ENCODE measurements at places on chromosomes 2 and 18. TPM values are rescaled to one million over a fixed set of nuclear protein-coding genes. Genes with fewer than 3 reads are reported as not detected.
A peak's percentile ranks its signal among the peaks of the same experiment; 100 is the strongest.

DNA sequence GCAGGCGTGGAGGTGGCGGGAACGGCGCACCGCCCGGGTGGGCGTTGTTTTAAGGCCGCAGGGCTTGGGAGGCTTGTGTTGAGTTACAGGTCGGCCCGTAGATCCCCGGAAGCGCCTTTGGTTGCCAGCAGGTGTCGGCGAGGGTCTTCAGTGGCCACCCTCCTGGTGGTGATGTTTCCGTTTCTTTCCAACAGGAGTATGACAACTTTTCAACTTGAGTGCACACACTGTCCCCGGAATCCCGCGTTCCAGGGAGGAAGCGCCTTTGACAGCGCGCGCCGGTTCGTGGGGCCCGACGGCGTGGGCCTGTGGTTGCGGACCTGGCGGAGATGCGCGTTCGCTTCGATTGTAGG lies 1.0 kb upstream of the HDAC4 start:
- no peak for DNase-seq

DGKD gene
- polyA plus RNA-seq = 6.3 TPM

DNA sequence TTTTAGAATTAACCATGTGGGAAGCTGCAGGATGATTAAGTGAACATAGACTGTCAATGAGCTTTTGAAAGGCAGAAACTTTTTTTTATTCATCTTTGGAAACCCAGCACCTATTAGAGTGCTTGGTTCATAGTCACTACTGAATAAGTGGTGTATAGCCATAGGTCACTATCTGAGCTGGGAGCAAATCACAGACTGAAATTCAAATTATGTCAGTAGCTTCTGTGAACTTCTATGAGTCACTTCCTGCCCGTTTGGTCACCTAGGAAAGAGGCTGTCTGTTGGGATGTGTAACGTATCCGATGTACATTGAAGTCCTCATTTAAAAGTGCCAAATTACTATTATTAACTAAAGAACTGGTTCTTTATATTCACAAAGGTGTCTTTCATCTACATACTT lies 20.5 kb upstream of the SLC40A1 start:
- DNase-seq = peak; percentile 59

GPAT2 gene
- not detected for polyA plus RNA-seq

- DNase-seq = peak; percentile 15
Observed at GRCh38 chr2:27262379-27263286, at the start of gene SLC30A3. Gene SLC30A3, minus strand, starts transcription at chr2:27263047. Its CDS starts 141 bp downstream, at chr2:27262906.

- DNase-seq = peak; percentile 32
Observed at GRCh38 chr18:21997207-21998143, 171.9 kb upstream of the GATA6 start.

DNA sequence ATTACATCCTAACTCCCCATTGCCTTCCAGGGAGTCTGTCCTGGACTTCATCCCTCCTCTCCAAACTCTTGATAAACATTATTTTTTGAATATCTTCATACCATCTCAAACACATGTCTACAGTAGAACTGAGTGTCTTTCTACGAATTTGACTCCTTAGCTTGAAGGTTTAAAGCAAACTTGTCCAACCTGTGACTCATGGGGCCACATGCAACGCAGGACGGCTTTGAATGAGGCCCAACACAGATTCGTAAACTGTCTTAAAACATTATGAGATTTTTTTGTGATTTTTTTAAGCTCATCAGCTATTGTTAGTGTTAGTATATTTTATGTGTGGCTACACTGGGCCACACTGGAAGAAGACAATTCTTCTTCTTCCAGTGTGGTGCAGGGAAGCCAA lies 98.1 kb downstream of the PARD3B start:
- DNase-seq = no peak

DNA sequence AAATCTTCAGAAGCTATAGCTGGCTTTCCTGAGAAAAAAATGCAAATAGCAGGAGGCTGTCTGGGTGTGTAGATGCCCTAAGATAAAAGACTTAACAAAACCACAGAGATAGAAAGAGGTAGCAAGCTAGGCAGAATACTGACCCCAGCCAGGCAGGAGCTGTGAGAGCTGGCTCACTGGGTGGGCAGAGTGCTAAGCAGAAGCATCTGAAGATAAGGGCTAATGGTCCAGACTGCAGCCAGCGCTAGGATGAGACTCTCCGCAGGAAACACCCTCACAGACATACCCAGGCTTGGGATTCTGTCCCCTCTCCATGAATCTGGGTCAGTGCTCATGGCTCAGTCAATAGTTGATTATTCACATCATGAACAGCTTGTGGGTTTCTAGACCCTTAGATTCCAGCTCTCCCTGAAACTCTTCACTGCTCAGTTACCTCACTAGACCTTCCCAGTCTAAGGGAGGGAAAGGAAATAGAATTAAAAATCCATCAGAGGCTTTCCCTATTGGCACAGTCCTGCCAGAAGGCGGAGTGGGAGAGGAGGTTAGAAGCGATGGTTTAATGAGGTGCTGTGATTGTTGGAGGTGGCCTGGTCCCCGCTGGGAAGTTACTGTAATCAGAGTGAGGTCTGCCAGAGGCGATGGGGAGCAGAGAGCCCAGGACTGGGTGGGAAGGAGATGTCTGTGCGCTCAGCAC lies 21.4 kb upstream of the CCBE1 start:
- no peak for DNase-seq

DNA sequence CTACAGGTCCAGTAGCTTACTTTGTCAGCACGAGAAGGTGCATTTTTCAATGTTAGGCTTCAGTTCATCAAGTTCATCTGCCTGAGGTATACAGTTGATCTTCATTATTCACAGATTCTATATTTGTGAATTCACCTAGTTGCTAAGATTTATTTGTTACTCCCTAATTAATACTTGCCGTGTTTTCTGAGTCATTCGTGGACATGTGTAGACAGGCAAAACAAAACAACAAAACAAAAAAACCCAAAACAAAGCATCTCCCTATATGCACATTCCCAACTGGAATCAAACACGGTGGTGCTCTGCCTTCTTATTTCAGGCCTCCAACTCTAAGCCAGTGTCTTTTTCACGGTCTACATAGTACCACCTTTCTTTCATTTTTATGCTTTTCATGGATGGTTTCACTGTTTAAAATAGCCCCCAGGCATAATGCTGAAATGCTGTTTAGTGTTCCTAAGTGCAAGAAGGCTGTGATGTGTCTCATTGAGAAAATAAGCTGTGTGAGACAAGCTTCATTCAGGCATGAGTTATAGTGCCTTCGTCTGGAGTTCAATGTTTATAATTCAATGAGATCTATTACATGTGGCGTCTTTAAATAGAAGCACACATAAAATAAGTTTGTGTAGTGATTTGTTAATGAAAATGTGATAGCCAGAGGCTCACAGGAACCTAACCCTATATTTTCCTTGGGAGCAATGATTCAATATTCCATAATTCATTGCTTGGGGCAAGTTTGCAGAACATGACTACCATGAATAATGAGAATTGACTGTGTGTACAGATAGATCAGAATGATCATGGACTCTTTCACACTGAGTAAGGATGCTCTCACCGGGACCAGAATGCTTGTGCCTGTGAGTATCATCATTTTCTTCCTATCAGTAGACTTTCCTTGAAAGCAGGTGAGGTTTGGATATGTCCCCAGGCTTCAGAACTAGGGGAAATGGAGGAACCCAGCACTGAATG lies 24.6 kb downstream of the ITGB6 start:
- peak; percentile 57 for DNase-seq

- DNase-seq = no peak
Observed at GRCh38 chr2:162198239-162198638, 45.0 kb downstream of the FAP start.

ZEB2 gene
- 0.26 TPM for polyA plus RNA-seq

- no peak for DNase-seq
Observed at GRCh38 chr2:225471039-225471438, 71.5 kb downstream of the NYAP2 start.

GRCh38 chr2:171895786-171896185 lies 1.7 kb upstream of the SLC25A12 start:
- DNase-seq = no peak

DNA sequence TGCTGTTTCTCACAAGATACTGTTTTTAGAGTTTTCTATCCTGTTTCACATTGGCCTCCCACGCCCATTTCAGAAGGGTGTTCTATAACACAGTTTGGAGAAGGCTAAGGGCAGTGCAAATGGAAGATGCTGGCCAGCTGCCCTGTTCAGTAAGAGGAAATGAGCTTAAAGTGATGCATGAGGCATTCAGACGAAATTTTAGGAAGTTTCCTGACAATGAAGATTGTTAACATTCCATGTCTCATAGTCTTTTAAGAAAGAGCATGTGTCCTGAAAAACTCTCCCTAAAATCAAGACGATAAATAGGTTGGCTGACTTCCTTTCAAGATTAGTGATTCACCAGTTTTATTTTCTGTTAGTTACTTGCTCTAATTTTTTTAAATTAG lies 484.2 kb upstream of the NRP2 start:
- no peak for DNase-seq

ZSWIM2 gene
- polyA plus RNA-seq = not detected

PLA2R1 gene
- 5.3 TPM for polyA plus RNA-seq

DNA sequence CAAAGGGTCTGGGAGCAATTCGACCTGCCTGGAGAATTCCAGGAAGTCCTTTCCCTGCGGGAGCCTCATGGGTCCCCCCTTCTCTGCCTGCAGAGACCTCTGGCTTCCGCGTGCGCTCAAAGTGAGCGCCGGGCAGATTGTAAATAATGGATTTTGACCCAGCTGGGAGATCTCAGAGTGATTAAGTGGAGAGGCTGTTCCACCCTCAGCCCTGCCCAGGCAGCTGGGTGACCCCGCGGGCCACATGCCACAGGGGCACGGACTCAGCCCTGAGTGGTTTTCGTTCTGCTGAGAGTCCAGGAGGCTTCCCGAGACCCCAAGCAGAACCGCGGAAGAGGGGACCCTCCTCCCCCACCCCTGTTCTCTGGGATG lies 1.2 kb downstream of the KCNG2 start:
- DNase-seq = no peak

NYAP2 gene
- not detected for polyA plus RNA-seq

GRCh38 chr2:146287281-146287680 lies 1557.5 kb upstream of the ACVR2A start:
- no peak for DNase-seq

GRCh38 chr2:177828557-177828956 lies 244.0 kb downstream of the PDE11A start:
- no peak for DNase-seq

DNA sequence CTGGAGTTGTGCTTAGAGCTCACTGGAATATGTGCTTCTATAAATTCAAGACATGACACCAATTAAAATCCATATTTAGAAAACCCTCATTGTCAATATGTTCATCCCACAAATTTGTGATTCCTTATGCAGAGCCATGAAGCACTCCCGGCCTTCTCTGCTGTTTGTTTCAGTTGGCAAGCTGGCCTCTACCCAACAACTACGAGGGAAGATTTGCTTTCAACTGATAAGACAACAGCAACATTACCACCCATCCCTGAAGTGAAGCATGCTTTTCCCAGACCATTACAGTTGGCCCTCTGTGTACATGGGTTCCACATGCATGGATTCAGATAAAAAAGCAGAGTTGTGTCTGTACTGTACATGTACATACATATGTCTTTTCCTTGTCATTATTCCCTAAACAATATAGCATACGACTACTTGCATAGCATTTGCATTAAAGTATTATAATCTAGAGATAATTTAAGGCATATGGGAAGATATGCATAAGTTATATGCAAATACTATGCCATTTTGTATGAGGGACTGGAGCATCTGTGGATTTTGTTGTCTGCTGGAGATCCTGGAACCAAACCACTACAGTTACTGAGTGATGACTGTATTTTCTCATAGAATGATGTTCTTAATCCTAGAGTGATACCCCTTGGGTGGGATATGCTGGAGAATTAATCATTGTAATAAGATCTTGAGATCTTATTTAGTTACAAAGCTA lies 77.6 kb upstream of the MC2R start:
- no peak for DNase-seq

- no peak for DNase-seq
Observed at GRCh38 chr2:141200191-141200590, 930.6 kb downstream of the LRP1B start.

DNA sequence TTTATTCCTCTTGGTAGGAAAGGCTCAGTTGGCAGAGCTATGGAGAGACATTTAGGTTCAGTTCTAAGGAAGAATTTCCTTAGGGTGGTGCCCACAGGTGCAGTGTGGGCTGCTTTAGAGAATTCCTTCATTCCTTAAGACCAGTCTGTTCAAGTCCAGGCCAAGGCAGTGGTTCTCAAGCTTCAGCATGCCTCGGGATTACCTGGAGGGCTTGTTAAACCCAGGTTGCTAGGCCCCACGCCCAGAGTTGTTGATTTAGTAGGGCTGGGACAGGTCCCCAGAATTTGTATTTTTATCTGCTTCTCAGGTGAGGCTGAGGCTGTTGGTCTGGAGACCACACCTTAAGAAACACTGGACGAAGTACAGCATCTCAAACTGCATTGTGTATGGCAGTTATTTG lies 68.9 kb downstream of the CERS6 start:
- DNase-seq = peak; percentile 95

GRCh38 chr2:236176417-236176816 lies 8.2 kb upstream of the GBX2 start:
- no peak for DNase-seq

PRPF40A gene
- 78.8 TPM for polyA plus RNA-seq

GRCh38 chr2:33859176-33859575 lies 260.1 kb upstream of the FAM98A start:
- no peak for DNase-seq

RAB6C gene
- 0.05 TPM for polyA plus RNA-seq

GRHL1 gene
- 1.8 TPM for polyA plus RNA-seq

- DNase-seq = peak; percentile 8
Observed at GRCh38 chr2:236309669-236310029, 45.4 kb upstream of the ASB18 start.

DNA sequence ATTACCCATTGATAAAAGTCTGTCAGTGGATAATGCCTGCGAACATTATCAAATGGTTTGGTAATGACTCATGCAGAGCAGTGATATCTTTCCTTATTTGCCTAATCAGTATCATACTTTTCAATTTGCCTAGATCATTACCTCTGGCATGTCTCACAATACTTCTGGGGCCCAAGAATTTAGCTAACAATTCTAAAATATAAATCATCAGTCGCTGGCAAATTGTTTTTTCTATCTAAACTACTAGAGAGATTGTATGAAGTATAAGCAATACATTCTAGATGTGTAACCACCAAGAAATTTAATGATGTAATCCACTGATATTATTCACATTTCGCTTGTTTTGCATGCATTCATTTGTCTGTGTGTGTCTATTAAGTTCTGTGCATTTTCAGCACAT lies 191.2 kb upstream of the CDH19 start:
- no peak for DNase-seq

GRCh38 chr2:240733803-240734495 lies 42.3 kb downstream of the AQP12A start:
- DNase-seq = no peak

DNA sequence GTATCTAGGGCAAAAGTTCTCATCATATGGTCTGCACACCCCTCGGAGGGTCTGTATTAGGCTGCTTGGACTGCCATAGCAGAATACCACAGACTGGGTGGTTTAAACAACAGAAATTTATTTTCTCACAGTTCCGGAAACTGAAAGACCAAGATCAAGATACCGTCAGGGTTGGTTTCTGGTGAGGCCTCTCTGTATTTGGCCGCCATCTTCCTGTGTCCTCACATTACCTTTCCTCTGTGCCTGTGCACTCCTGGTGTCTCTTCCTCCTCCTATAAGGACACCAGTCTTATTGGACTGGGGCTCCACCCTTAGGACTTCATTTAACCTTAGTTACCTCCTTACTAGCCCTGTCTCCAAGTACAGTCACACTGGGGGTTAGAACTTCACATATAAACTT lies 132.5 kb downstream of the NCOA1 start:
- no peak for DNase-seq

SIX2 gene
- polyA plus RNA-seq = 0.02 TPM
